ENCODE measurements at places on chromosomes 7 and 10.

DNA sequence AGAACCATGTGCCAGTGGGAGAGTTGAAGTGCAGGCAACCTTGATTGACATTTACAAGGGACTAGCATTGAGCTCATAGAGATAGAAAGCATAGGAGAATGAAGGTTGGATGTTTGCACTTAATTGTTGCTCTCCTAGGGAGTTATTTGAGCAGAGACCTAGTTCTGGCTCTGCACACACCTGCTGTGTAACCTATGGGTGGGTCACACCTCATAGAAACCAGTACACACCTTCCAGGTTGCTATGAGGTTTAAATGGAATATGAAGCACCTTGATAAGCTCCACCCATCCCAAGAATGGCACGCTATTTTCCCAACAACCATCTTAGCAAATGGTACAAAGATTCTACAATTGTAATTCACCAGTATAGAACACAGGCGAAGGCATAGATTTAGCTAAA, 86.2 kb upstream of the AOAH start:
- DNase-seq = no peak

DNA sequence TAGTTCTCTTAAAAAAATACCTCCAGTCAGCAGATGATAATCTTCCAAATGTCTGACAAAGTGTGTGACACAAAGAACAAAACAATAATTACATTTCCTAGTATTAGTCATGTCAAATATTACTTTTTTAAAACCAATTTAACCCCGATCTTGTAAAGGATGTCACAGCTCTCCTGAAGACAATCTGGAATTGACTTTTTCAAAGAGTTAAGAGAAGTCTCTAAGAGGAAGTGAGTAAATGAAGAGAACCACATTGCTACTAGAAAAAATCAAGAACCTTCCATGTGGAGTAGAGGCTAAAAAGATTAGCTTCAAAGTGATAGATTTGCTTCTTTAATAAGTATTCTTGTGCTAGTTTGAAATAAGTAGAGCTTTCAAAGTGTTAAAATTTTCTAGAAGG, 218.2 kb upstream of the IMMP2L start:
- no peak for DNase-seq

GRCh38 chr7:51545131-51545530, 228.5 kb upstream of the COBL start:
- DNase-seq = no peak

GRCh38 chr10:118583611-118584010, 11.8 kb downstream of the PRLHR start:
- no peak for DNase-seq

GRCh38 chr10:116878123-116878522, 28.8 kb downstream of the ENO4 start:
- DNase-seq = no peak

DNA sequence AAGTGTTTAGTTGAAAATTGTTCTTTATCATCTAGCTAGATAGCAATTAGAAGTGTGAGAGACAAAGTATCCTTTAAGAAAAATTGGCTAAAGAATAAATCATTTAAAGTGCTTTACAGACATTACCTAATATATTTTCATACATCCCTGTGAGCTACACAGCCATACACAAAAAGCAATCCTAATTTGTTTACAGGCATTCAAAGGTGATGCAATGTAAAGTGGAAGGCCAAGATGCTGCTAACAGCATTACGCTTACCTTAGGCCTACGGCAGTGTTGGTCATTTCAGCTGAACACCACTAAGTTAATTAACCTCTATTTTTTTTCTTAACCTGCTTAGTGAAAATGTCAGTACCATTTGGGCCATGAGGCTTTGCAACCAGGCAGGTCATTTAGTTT, 10.7 kb upstream of the CASD1 start:
- no peak for DNase-seq

All from HepG2 (cell line).